ENCODE measurements at places on chromosomes 2 and 18.
A peak's percentile ranks its signal among the peaks of the same experiment; 100 is the strongest.

DNA sequence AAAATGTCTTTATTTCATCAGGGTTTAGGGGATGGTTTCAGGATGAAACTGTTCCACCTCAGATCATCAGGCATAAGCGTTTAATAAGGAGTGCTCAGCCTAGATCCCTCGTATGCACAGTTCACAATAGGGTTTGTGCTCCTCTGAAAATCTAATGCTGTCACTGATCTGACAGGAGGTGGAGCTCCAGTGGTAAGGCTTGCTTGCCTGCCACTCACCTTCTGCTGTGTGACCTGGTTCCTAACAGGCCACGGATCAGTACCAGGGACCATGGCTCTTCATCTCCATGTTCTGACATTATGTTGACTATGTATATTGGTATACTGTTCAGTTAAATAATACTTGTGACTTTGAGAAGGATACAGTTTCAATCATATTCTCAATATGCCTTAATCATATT lies 41.6 kb downstream of the PPIG start:
- DNase-seq = no peak

DNA sequence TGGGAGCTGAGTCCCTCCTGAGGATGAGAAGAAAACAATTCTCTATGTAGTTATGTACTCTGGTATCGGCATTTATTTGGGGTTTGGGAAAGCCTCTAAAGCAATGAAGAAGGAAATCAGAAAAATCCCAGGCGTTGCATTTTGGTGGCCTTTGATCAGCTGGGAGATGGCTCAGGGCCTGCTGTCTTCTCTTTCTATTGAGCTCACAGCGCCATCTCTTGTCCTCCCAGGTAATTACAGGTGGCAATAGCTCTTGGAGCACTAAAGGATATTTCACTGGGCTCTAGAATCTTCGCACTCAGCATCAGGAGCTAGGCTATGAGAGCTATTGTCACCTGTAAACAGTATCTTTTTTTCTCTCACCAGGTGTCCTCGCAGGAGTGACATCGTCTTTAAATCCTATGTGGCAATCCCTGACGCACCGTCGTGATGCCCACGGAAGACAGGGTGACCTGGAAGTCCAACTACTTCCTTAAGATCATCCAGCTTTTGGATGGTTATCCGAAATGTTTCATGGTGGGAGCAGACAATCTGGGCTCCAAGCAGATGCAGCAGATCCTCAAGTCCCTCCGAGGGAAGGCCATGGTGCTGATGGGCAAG lies 76.1 kb upstream of the PMAIP1 start:
- DNase-seq = peak; percentile 10

DNA sequence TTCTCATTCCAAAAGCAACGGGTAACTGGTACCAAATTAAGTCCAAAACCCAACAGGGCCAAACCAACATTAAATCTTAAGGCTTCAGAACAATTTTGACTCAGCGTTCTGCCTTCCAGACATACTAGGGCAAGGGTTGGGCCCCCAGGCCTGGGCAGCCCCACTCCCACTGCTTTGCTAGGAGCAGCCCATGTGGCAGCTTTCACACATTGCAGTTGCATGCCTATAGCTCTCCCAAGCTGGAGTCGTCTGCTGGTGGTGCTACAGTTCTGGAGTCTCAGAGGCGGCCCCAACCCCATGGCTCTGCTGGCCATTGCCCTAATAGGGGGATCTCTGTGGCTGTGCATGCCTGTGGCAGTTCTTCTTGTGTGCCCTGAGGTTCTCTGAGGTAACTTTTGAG lies 37.6 kb upstream of the CD226 start:
- no peak for DNase-seq

GRCh38 chr2:236552581-236553363 lies 16.9 kb upstream of the ACKR3 start:
- DNase-seq = no peak
